Epithelial cell of proximal tubule (primary cell): ENCODE measurements at places on chromosomes 6 and 20. TPM values are rescaled to one million over a fixed set of nuclear protein-coding genes. Genes with fewer than 3 reads are reported as not detected.

The XKR7 gene
- total RNA-seq: under 0.01 and 0.17 TPM in 2 replicates

The AIF1 gene
- total RNA-seq: not detected in 2 replicates

The C20orf141 gene
- total RNA-seq: 1.1 TPM in 1 of 2 replicates, not detected in the other

The CLIC1 gene
- total RNA-seq: 938 and 1,262 TPM in 2 replicates

The SPDEF gene
- total RNA-seq: 0.07 TPM in 1 of 2 replicates, not detected in the other

The PTPRT gene
- not detected in 2 replicates for total RNA-seq

The COQ3 gene
- total RNA-seq: 5.7 and 18.4 TPM in 2 replicates

The RWDD2A gene
- total RNA-seq: 1.6 and 2.8 TPM in 2 replicates

GRCh38 chr20:23629017-23629541 lies 8.7 kb downstream of the CST3 start:
- DNase-seq: peak; percentile 82

GRCh38 chr6:113461153-113461932 lies 395.8 kb upstream of the MARCKS start:
- DNase-seq: no peak

- no peak for DNase-seq
These were observed 52.1 kb upstream of the ECI2 start for GRCh38 chr6:4187480-4187879.

- DNase-seq: peak; percentile 43
These were observed 368.9 kb upstream of the JARID2 start for GRCh38 chr6:14876778-14877613.
